ENCODE measurements at places on chromosomes 5 and 9. TPM values are rescaled to one million over a fixed set of nuclear protein-coding genes. Genes with fewer than 3 reads are reported as not detected.

The RAB3C gene
- total RNA-seq: 0.52 TPM

The STK10 gene
- total RNA-seq: 12.0 TPM

The ABITRAM gene
- total RNA-seq: 3.1 TPM

The CTSV gene
- 1.6 TPM for total RNA-seq

The PDGFRB gene
- 86.6 TPM for total RNA-seq

The GDA gene
- total RNA-seq: 0.52 TPM

The TAF11L5 gene
- total RNA-seq: not detected
